Upper lobe of right lung (tissue), 1 donor: ENCODE measurements at places on chromosomes 13 and 19. TPM values are rescaled to one million over a fixed set of nuclear protein-coding genes. Genes with fewer than 3 reads are reported as not detected.

- H3K36me3 ChIP-seq: peaks cover 65% of the 10 kb centered on the region
- H3K4me1 ChIP-seq: peaks cover 8% of the 10 kb centered on the region
- H3K4me3 ChIP-seq: no peak overlapping the region
- peak overlapping the region; percentile 66 for H3K27ac ChIP-seq
- DNase-seq: peak; percentile 83
Observed at GRCh38 chr19:4704317-4704673, 19.3 kb downstream of the DPP9 start.

- no peak overlapping the region for H3K4me3 ChIP-seq
- no peak for DNase-seq
- H3K27ac ChIP-seq: no peak overlapping the region
- H3K36me3 ChIP-seq: no peaks in the 10 kb centered on the region
- no peaks in the 10 kb centered on the region for H3K4me1 ChIP-seq
- H3K27me3 ChIP-seq: peaks cover 7% of the 10 kb centered on the region
Observed at GRCh38 chr19:54674021-54674617, 11.3 kb downstream of the LILRB4 start.

DNA sequence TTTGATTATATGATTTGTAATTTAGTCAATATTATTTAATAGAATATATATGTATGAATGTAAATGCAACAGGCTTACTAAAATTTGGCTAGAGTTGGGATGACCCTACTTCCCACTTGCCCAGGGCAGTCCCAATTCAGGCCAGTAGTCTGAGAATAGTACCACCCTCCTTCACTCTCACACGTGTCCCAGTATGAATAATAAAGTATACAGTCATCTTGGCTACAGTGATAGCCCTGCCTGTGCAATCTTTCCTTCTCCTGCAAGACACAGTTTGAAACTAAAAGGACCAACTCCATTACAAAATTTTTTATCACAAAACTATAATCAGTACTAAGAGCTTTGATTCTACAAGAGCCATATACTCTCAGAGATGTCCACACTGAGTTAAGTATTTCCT, 76.2 kb downstream of the SACS start:
- peaks cover 38% of the 10 kb centered on the region for H3K36me3 ChIP-seq
- no peak overlapping the region for H3K4me3 ChIP-seq
- H3K4me1 ChIP-seq: no peaks in the 10 kb centered on the region

DNA sequence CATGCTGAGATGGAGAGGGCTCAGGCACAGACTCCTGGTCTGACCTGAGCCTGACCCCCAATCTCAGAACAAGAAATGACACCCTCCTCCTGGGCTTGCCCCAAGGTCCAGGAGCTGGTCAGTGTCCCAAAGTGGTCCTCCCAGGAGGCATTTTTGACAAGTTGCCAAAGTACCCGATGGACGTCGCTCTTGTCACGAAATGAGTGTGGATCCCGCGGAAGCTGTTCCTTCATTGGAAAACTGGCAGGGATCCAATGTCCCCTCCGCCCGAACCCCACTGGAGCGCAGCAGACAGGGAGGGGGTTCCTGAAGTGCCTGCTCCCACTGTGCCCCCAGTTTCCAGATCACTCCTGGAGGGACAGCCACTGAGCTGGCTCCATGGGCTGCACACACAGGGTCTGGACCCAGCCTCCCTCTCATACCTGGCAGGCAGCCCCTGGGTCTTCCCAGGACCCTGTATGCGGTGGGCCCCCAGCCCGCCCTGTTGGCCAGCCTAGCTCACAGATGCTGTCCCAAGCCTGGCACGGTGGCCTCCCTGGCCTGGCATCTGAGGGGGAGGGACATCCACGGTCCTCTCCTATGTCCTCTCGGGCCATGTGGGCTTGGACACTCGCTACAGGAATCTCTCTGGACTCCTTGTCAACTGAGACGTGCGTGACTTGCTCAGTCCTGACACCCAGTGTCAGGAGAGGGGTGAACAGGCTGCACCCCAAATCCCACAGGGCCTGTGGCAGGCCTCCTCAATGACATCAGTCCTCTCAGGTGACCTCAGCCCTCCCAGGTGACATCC, 12.8 kb upstream of the ZNF14 start:
- H3K4me1 ChIP-seq: no peaks in the 10 kb centered on the region
- H3K27ac ChIP-seq: no peak overlapping the region
- H3K4me3 ChIP-seq: no peak overlapping the region
- DNase-seq: no peak
- no peaks in the 10 kb centered on the region for H3K36me3 ChIP-seq
- H3K27me3 ChIP-seq: no peaks in the 10 kb centered on the region

GRCh38 chr19:10762656-10763055, 44.8 kb downstream of the DNM2 start:
- H3K36me3 ChIP-seq: peaks cover 26% of the 10 kb centered on the region
- peak; percentile 72 for DNase-seq
- H3K27ac ChIP-seq: peak overlapping the region; percentile 65

DNA sequence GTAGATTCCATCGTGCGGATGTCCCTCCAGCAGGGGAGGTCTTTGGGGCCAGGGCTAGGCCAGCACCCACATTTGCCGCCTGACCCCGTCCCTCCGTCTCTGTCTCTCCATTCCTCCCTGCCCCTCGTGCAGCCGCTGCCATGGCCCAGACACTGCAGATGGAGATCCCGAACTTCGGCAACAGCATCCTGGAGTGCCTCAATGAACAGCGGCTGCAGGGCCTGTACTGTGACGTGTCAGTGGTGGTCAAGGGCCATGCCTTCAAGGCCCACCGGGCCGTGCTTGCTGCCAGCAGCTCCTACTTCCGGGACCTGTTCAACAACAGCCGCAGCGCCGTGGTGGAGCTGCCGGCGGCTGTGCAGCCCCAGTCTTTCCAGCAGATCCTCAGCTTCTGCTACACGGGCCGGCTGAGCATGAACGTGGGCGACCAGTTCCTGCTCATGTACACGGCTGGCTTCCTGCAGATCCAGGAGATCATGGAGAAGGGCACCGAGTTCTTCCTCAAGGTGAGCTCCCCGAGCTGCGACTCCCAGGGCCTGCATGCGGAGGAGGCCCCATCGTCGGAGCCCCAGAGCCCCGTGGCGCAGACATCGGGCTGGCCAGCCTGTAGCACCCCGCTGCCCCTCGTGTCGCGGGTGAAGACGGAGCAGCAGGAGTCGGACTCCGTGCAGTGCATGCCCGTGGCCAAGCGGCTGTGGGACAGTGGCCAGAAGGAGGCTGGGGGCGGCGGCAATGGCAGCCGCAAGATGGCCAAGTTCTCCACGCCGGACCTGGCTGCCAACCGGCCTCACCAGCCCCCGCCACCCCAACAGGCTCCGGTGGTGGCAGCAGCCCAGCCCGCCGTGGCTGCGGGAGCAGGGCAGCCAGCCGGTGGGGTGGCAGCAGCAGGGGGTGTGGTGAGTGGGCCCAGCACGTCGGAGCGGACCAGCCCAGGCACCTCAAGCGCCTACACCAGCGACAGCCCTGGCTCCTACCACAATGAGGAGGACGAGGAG, 14.8 kb downstream of the STX10 start:
- H3K4me3 ChIP-seq: no peak overlapping the region
- H3K27me3 ChIP-seq: no peaks in the 10 kb centered on the region
- H3K4me1 ChIP-seq: peaks cover 5% of the 10 kb centered on the region
- peaks cover 34% of the 10 kb centered on the region for H3K36me3 ChIP-seq

GRCh38 chr13:39023316-39023715, 14.6 kb downstream of the PROSER1 start:
- peaks cover 10% of the 10 kb centered on the region for H3K4me1 ChIP-seq
- no peak overlapping the region for H3K27ac ChIP-seq
- no peaks in the 10 kb centered on the region for H3K27me3 ChIP-seq
- H3K4me3 ChIP-seq: no peak overlapping the region
- H3K36me3 ChIP-seq: peaks cover 71% of the 10 kb centered on the region

DNA sequence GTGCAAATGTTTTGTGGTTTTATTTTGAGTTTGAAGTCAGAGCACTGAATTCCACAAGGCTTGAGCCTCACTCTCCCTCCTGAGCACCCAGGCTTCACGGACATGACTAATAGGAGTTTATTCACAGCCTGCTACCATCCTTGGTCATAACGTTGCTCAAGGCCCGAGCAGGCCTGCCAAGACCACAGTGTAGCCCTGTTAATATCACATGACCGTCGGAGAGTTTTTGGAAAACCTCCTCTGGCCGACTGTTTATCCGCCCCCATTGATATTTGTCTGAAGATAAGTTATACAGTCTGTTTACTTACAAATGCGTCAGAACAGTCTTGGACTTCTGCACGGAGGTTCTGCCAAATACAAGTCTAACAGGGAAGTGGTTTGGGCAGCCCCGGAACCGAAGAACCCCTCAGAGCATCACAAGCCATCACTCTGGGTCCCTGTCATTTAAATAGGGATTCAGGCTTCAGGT, 89.9 kb downstream of the COL4A2 start:
- H3K27ac ChIP-seq: peak overlapping the region; percentile 75
- peaks cover 29% of the 10 kb centered on the region for H3K4me1 ChIP-seq
- no peaks in the 10 kb centered on the region for H3K36me3 ChIP-seq
- H3K27me3 ChIP-seq: peaks cover 2% of the 10 kb centered on the region
- H3K4me3 ChIP-seq: peak overlapping the region; percentile 28

GRCh38 chr13:114130837-114131582, 1.4 kb downstream of the RASA3 start:
- no peaks in the 10 kb centered on the region for H3K36me3 ChIP-seq
- peak overlapping the region; percentile 81 for H3K27ac ChIP-seq
- peak overlapping the region; percentile 83 for H3K4me3 ChIP-seq
- peaks cover 40% of the 10 kb centered on the region for H3K4me1 ChIP-seq

DNA sequence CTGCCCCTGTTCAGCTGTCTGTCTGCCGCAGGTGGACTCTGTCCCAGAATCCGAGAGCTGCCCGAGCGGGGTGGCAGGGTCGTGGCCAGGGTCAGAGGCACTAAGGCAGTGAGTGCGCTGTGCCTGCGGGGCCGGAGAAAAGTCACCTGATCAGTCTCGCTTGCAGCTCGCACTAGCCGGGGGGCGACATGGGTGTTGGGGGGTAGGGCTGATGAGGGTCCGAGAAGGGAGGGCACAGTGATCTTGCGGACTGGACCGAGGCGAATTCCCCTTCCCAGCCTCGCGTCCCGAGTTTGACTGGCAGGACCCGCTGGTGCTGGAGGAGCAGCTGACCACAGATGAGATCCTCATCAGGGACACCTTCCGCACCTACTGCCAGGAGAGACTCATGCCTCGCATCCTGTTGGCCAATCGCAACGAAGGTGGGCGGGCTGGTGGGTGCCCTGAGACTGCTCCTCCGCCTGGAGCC, 627 bp downstream of the GCDH start:
- peak overlapping the region; percentile 83 for H3K27ac ChIP-seq
- no peak for DNase-seq
- peaks cover 13% of the 10 kb centered on the region for H3K4me1 ChIP-seq
- H3K4me3 ChIP-seq: peak overlapping the region; percentile 99

DNA sequence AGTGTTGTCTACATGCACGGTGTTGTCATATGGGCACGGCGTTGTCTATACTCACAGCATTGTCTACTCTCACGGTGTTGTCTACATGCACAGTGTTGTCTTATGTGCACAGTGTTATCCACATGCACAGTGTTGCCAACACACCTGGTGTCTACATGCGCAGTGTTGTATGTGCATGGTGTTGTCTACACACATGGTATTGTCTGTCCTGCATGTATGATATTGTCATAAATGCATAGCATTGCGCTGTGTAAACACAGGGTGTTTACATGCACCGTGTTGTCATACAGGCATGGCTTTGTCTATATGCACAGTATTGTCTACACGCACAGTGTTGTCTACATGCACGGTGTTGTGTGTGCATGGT, 6.8 kb downstream of the ADPRHL1 start:
- H3K4me1 ChIP-seq: no peaks in the 10 kb centered on the region
- peak; percentile 6 for DNase-seq
- no peak overlapping the region for H3K4me3 ChIP-seq
- H3K36me3 ChIP-seq: no peaks in the 10 kb centered on the region
- H3K27me3 ChIP-seq: no peaks in the 10 kb centered on the region

GRCh38 chr19:32652894-32653598, 21.9 kb downstream of the ANKRD27 start:
- peaks cover 48% of the 10 kb centered on the region for H3K36me3 ChIP-seq
- no peak overlapping the region for H3K4me3 ChIP-seq
- peaks cover 8% of the 10 kb centered on the region for H3K4me1 ChIP-seq

DNA sequence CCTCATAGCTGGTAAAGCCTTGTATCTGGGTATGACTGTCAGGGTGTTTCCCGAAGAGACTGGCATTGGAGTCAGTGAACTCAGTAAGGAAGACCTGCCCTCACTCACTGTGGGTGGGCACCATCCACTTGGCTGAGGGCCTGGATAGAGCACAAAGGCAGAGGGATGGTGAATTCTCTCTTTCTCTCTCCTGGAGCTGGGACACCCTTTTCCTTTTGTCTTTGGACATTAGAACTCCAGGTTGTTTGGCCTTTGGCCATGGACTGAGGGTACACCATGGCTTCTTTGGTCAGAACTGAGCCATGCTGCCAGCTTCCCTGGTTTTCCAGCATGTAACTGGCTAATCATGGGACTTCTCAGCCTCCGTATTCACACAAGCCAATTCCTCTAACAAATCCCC, 4.6 kb upstream of the CEACAM1 start:
- peaks cover 13% of the 10 kb centered on the region for H3K4me1 ChIP-seq
- no peak overlapping the region for H3K27ac ChIP-seq
- H3K27me3 ChIP-seq: no peaks in the 10 kb centered on the region
- no peaks in the 10 kb centered on the region for H3K36me3 ChIP-seq

- no peaks in the 10 kb centered on the region for H3K27me3 ChIP-seq
- no peaks in the 10 kb centered on the region for H3K4me1 ChIP-seq
- H3K4me3 ChIP-seq: no peak overlapping the region
Observed at GRCh38 chr19:50518091-50519005, 4.6 kb upstream of the ASPDH start.

DNA sequence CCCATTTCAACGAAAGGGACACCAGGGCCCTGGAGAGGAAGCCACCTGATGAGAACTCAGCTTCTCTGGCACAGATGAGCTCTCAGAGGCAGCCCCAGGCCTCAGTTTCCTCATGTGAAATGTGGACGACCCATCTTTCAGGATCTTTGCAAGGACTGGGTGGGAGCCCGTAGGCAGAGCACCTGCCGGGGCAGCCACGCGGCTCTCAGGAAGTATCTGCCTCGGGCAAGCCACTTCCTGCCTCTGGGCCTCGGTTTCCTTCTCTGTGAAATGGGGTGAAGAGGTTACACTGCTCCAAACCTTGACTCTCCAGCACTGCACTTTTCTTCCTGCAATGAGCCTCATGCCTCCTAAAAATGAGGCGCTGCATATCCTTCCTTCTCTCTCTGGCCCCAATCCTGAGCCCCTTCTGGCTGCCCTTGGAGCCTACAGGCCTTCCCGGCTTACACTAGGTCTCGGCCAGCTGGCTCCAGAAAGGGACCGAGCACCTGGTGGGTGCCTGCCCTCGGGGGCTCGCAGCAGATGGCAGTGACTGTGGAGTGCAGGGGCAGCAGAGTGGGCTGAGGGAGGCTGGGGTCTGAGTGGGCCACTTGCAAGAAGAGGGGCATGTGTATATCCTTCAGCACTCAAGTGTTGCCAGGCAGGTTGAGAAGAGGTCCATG, 3.5 kb downstream of the SSBP4 start:
- no peaks in the 10 kb centered on the region for H3K36me3 ChIP-seq
- DNase-seq: no peak
- H3K27me3 ChIP-seq: no peaks in the 10 kb centered on the region
- H3K27ac ChIP-seq: no peak overlapping the region
- H3K4me3 ChIP-seq: no peak overlapping the region

Gene ZSCAN5C
- total RNA-seq: not detected

Gene RRAS
- 138 TPM for total RNA-seq

Gene FFAR2
- 2.6 TPM for total RNA-seq

Gene ZNF415
- 7.0 TPM for total RNA-seq

Gene SYNE4
- total RNA-seq: 8.1 TPM

Gene PNMA8A
- 1.8 TPM for total RNA-seq

Gene ZNF888
- 9.1 TPM for total RNA-seq
